HS-27A (cell line): ENCODE measurements at places on chromosomes 7 and 10.

DNA sequence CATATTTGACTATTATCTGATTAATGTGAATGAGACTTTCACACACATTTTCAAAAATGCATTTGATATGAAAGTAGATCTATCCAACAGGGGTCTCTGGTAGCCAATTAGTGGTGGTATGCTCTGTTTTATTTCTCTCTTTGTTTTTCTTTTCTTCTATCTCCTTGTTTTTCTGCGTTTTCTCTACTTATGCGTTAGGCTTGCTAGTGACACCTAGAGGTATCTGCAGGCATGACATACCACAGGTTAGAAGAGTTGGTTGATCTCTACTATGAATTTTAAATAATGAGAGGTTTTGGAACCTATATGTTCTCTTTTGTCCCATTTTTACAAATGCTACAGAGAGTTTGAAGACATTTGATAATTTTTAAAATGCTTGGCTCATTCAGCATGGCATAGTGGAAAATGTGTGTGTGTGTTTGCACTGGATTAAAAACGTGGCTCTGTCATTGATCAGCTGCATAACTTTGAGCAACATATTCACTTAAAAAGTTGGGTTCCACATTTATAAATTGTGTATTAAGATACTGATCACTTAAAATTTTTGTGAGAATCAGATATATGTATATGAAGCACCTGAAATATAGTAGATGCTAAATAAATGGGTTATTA, 28.1 kb upstream of the PLXDC2 start:
- peak; percentile 27 for DNase-seq

GRCh38 chr10:67852761-67853160, 14.8 kb upstream of the DNAJC12 start:
- no peak for DNase-seq

GRCh38 chr7:82234457-82235049, 209.0 kb downstream of the CACNA2D1 start:
- peak; percentile 17 for DNase-seq

GRCh38 chr7:50450590-50451032, 461 bp upstream of the FIGNL1 start:
- no peak for DNase-seq

DNA sequence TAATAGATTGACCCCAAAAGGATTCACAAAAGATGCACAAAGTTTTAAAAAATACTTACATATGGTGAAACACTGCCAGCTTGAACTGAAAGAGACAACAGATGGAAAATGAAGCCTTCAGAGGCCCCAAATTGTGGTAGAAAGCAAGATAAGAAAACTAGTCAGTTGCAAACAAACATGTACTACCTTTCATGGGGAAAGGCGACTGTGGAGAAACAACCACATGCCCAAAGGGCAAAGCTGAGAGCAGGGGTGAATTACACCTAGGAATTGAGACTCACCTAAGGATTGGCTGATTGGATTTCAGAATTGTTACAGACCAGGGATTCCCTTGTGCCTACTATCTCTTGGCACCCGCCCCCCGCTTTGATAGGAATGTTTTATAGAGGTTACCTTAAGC, 13.1 kb downstream of the EPC1 start:
- DNase-seq: no peak

DNA sequence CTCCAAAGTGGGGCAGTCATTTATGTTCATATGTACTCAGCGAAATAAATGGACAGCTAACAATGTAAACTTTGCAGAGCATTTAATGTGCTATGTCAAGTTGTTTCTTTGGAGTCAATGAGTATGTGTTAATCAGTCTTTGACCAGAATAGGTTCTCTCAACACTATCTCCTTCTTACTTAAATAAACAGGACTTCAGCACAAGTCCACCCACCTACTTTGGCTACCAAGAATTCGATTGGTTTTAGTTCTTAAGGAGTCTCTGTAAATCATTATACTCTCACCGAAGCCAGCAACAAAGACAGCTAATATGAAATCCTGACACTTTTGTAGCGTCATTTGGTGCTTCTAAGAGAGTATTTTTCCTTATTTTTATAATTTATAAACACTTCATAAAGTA, 6.9 kb downstream of the WEE2 start:
- DNase-seq: no peak

DNA sequence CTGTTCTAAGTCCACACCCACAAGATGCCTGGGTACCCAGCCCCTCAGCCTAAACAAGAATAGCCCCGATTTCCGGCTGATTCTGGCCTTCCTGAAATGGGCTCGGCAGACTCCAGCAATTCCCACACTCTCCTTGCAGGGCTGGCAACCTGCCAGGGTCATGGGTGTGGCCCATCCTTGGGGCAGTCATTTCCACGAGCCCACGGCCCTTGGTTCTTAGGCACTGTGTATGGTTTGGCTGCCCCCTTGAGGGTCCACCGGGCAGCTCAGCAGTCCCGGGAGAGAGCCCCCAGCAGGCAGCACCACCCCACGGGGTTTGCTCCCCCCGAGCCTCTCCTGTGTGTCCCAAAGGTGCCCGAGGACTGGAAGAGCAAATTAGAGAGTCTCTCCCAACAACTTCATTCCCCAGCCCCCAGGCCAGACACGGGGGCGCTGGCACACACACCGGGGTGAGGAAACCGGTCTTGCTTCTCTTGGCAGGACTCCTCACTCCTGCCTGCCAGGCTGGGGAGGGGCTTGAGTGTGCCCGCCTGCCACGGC, 142.2 kb downstream of the EMX2 start:
- no peak for DNase-seq

DNA sequence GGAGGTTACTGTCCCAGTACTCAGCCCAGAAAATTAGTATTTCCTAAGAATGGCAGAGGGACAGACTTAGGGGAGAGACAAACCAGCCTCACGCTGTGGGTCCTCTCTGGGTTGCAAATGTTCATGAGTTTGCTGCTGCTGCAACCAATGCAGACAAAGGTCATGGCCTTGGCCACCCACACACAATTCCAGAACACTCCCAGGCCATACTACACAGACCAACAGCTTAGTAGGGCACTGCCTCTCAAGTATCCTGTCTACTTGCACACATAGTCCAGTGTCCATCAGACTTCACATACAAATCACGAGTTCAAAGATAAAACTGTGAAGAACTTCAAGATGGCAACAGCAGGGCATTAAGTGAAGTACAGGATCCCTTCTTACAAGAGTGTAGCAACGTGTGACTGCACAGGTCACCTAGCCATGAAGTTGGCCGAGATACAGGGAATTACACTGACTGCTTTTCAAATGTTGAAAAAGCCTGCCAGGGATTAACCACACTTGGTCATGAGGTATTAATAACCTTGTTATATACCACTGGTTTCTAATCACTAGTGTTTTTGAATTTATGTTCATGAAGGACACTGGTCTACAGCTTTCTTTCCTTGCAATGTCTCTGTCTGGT, 40.0 kb downstream of the ZNF33B start:
- DNase-seq: no peak

DNA sequence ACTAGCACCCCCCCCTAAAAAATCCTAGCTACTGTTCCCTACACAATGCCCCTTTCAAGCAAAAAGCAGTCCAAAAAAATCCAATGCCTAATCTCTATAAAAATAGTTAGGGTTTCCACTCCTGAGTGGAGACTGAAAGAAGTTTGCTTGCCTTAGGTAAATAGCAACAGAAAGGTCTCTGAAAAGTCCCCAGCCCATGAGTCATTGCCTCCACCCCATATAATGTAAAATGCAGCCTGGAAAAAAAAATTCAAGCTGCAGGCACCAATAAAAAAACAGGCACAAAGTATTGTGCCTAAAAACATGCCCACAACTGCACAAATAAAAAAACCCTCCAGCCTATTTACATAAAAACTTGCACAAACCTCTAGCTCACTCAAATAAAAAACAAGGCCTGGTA, 47.5 kb downstream of the ZNF680 start:
- no peak for DNase-seq
